ENCODE measurements at places on chromosomes 5 and 9. TPM values are rescaled to one million over a fixed set of nuclear protein-coding genes. Genes with fewer than 3 reads are reported as not detected.

Gene URM1
- 72.6 TPM for total RNA-seq

Gene C9
- not detected for total RNA-seq

Gene PCDHGB4
- total RNA-seq = not detected

Gene BARHL1
- not detected for total RNA-seq

Gene UBTD2
- 9.3 TPM for total RNA-seq

Gene PCDHGC4
- total RNA-seq = not detected
